ENCODE measurements at places on chromosomes 7 and 10.

- DNase-seq = no peak
Measured at GRCh38 chr7:66739953-66740301, 606 bp upstream of the RABGEF1 start.

GRCh38 chr10:24174014-24174413 lies 34.9 kb upstream of the KIAA1217 start:
- no peak for DNase-seq

DNA sequence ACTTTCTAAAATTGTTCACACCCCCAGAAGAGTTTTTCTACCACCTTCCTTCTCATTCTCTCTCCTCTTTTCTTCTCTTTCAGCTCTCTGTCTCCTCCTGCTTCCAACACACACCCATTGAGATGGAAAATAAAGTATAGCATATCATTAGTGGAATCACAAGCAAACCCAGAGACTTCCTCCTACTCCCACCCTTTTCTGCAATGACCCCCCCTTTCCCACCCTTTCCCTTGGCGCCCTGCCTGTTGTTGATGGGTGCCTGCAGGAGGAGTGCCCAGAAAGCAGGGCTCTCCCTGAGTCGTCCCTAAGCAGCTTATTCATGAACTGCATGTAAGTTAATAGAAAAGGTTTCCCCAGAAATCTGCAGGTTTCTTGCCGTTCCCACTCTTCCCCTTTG lies 300.0 kb downstream of the PLXNA4 start:
- DNase-seq = no peak

DNA sequence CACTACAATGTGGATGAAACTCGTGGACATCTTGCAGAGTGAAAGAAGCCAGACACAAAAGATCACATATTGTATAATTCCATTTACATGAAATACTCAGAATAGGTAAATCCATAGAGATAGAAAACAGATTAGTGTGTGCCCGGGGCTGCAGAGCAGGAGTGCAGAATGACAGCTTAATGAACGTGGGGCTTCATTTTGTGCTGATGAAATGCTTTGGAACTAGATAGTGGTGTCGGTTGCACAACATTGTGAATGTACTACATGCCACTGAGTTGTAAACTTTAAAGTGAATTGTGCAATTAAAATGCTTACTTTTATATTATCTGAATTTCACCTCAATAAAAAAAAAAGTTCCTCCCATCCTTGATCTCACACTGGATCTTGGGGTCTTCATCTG lies 31.8 kb upstream of the CARD11 start:
- DNase-seq = no peak

DNA sequence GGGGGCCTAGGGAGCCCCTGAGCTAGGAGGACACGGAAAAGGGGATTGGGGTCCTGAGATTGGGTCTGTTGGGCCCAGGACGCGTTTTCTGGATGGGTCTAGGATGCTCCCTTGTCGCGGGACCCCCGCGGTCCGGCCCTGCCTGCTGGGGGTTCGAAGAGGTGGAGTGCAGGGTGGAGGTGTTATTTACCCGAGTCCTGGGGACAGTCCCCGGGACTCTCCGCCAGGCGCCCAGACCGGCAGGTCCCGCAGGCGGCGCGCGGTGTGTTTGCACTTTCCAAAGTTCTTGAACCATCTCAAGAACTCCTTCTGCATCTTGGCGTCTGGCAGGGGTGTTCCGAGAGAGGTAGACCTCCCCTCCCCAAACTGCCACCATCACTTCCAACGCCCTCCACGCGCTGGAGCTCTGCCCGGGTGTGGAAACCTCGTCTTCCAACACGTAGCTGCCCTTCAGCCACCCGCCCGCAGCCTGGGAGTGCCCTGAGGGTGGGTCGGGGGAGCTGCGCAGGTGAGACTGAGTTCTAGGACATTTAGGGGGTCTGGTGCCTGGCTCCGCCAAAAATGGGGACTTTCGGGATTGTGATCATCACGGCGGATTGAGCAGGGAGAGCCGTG lies 569 bp downstream of the CAV1 start:
- DNase-seq = peak; percentile 77

DNA sequence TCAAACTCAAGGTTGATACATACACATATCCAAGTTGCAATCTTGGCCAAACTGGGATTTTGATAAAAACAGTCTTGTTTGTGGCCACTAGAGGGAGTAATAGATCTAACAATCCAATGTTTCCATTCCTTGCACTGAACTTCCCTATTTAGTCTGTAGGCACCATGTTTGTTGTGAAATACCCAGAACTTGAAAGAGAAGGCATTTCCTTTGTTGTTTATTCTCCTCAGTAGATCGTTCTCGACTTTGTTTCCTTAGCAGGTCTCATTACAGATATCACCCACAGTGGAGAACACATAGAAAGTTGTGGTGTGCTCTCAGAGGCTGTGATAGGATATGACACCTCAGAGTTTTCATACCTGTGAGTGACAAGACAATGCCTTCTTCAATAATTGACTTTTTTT lies 70.3 kb upstream of the MXI1 start:
- no peak for DNase-seq

DNA sequence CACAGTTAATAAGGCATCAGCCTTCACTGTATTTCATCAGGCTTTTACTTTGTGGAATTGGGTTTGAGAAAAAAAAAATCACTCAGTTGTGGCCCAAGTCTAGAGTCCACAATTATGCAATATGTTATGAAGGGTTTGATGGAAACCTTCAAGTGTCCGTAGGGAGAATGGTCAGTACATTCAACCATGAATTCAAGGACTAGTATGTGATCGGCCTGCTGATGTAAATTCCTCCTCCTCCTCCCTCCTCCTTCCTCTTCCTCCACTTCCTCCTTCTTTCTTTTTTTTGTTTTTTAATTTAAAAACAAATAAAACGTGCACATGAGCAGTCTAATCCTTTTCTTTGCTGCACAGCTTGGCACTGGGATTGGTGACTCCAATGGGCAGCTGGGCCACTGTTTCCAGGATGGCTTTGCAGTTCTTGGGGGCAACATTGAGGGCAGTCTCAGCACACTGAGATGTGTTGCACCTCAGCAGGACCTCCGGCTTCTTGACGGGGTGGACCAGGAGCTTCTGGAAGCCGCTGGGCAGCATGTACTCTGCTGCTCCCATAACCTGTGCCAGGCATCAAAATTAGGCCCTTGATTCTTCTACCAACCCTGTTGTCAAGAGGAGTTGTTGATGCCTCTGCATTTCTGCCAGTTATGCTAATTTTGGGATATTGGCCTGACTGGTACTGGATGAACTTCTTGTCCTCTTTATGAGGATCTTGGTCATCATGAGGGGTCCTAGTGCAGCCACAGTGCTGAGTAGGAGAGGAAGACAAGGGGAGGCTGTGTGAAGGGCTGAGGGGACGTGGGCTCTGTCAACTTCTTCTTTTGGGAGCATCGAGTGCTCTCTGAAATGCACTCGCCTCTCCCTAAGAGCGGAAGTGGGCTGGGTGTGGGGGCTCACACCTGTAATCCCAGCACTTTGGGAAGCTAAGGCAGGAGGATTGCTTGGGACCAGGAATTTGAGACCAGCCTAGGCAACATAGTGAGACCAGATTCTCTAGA lies 9.3 kb upstream of the IL2RA start:
- peak; percentile 56 for DNase-seq

- no peak for DNase-seq
Measured at GRCh38 chr10:31698181-31698830, 230.3 kb downstream of the ARHGAP12 start.

DNA sequence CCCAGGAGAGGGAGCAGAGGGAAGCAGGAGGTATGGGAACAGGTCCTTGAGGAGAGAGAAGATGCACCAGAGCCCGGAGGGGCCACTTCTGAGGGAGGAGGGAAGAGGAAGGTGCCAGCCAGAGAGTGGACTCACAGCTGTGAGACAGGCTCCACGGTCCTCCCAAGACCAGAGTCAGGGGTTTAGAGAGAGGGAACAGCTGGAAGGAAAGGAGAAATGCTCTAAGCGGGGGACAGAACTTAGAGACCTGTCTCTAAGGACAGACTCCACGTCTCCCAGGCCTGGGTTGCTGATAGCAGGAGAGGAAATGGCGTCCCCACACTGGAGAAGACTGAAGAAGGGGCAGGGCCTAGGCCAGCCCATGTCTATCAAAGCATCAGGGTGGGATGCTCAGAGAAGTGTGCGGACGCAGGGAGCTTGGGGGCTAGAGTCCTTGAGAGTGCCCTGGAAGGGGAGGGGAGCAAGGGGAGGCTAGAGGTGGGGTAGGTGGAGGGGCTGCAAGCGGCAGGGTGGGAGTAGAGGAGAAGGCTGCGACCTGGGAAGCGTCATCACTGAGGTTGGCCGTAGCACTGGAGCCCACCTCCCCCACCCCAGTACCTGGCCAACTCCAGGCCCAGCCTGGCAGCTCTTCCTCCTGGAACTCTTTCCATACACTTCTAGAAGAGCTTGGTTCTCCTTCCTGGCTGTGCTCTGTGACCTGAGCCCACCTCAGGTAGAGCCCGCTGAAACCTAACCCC lies 25.6 kb upstream of the GRID1 start:
- DNase-seq = no peak

DNA sequence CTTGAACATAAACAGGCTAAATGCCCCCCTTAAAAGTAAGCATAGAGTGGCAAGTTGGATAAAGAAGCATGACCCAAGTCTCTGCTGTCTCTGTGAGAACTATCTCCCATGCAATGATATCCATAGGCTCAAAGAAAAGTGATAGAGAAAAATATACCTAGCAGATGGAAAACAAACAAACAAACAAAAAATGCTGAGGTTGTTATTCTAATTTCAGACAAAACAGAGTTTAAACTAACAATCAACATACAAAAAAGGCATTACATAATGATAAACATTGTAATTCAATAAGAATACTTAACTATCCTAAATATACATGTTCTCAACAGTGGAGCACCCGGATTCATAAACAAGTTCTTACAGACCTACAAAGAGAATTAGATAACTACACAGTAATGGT lies 626.2 kb upstream of the CNTNAP2 start:
- no peak for DNase-seq

DNA sequence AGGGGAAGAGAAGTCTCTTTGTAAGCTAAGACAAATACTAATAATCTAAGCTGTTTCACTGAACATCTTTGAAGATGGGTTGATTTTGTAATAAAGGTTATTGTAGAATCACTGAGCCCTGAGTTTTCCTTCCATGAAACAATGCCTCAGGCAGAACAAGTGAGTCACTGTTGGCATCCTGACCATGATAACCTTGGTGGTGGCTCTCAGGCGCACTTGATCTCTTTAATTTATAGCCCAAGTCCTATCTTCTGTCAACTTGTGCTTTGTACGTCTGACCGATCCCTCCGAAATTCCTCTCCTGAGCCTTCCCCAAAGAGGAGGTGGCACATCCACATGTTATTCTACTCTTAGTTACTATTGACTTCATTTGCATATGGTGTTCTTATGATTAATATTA lies 812.9 kb downstream of the REEP3 start:
- no peak for DNase-seq

DNA sequence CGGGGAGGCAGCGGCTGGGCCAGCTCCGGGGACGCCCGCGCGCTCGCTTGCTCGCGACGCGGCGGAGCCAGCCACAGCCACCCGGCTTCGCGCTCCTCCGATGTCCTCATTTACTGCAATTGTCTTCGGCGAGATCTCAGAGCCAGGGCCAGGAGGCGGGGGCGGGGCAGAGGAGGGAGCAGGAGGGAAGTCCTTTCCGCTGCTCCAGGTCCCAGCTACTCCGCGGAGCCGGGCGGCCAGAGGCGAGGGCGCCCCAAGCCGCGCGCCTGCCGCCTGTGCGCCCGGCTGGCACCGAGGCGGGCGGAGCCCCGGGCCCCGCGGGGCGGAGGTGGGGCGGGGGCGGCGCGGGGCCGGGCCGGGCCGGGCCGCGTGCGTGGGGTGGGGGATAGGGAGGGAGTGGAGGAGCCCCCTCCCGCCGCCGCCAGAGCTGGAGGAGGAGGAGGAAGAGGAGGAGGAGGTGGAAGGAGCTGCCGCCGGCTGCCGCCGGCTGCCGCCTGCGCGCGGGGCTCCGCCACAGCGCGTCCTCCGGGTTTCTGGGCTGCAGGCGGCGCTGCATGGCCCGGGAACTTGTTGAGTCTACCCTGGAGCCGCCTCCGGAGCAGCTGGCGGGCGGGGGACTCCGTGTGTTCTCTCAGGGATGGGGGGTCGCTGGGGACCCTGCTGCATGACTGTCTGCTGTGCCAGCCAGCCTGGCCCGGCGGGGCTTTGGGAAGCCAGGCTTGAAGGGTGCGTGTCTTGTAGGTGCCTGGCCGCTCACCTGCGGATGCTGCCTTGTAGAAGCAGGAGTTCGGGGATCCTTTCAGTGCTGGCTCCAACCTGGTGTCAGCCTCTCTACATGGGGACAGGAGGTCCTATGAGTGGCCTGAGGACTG lies at the start of gene INSYN2A:
Gene INSYN2A, minus strand, starts transcription at position 310 of the 872 bp plus-strand sequence. CDS start 20,196 bp downstream, outside the sequence.
- no peak for DNase-seq

- peak; percentile 89 for DNase-seq
Measured at GRCh38 chr10:91162495-91163268, 57.8 kb upstream of the PCGF5 start.

DNA sequence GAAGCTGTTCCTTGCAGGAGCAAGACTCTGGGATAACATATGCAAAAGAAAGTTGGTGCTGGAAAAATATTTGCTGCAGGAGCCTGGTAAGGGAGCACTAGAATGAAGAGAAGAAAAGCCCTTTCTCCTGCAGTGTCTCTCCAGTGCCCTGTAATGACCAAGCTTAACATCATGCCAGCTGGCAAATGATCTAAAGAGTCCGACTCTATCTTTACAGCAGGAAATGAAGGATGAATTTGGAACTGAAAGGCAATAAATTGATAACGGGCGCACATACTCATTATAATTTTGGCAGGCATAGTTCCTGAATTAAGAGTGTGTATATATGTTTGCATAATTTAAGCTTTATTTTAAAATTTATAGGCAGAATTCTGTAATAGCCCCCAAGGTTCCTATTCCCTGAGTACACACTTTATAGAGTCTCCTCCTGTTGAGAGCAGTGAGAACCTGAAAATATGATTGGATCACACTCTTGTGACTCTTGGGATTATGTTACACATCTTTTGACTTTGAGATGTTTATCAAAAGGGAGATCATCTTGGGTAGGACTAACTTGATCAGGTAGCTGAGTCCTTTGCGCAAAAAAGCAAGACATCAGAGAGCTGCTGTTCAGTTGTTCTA lies 299.0 kb upstream of the MBL2 start:
- DNase-seq = no peak

DNA sequence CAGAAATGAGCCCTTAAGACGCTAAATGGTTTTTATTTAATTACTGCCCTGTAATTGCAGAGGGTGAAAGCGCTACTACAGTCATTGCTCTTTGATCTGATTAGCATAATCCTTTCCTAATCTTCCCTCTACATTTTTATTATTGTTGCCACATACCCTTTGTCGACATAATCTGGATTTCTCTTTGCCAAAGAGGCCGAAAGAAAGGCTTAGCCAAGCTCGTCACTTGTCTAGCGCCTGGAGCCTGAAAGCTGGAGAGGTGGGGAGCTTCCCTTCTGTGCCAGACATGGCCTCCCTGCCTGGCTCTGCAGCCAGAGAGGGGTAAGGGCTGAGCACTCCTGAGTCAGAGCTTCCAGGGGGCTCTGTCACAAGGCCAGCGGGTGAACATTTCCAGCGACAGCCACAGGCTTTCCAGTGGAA lies 145.9 kb downstream of the PRKAG2 start:
- no peak for DNase-seq

GRCh38 chr7:70344726-70345125 lies 746.5 kb downstream of the AUTS2 start:
- no peak for DNase-seq

GRCh38 chr10:32095116-32095733 lies 39.0 kb upstream of the KIF5B start:
- DNase-seq = no peak

All from activated CD8-positive, alpha-beta memory T cell treated with anti-CD3 and anti-CD28 coated beads for 24 hours (primary cell).